ENCODE measurements at places on chromosomes 11 and 22. TPM values are rescaled to one million over a fixed set of nuclear protein-coding genes. Genes with fewer than 3 reads are reported as not detected.

The GVQW3 gene
- total RNA-seq: 4.0 TPM

The SLC22A9 gene
- total RNA-seq: not detected

The C11orf86 gene
- not detected for total RNA-seq

The OR8G1 gene
- total RNA-seq: not detected

The ZNF215 gene
- total RNA-seq: 1.3 TPM

The NPAS4 gene
- 0.18 TPM for total RNA-seq

The LRP5 gene
- 46.3 TPM for total RNA-seq

The OR5B21 gene
- total RNA-seq: 0.26 TPM

The CSTF3 gene
- 26.5 TPM for total RNA-seq

The XKR3 gene
- total RNA-seq: not detected

The ASCL3 gene
- total RNA-seq: not detected
